NB4 (cell line): ENCODE measurements at places on chromosomes 12 and 14.

- no peak for DNase-seq
Measured at GRCh38 chr14:30227876-30228275, 300.2 kb upstream of the PRKD1 start.

DNA sequence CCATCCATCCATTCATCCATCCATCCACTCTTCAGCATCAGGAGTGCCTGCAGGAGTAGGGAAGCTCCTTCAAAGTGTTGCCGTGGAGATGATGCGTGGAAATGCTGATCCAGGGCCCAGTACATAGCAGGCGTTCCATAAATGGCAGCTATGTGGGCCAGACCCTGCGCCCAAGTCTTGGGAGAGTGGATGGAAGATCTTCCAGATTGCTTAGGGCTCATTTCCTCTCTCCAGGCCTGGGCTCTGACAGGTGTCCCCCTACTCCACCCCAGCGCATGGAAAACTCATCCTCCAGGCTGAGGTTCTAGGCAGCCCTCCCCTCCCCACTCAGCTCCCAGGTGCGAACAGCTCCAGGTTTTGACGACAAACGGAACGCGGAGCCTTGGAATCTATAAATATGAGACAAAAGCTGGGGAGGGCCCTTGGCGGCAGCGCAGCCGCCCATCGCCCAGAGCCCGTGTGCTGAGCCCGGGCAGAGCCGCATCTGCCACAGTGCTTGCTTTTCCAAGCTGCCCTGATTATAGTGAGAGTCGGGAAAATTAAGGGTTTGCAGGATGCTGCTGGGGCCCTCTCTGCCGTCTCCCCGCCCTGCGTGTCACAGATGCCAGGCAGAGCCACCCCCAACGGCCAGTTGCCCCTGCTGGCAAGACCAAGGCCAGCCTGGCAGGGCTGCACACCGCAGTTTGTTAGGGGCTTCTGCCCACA is 1.6 kb downstream of the BEGAIN start:
- no peak for DNase-seq

GRCh38 chr12:41310367-41310766 is 122.2 kb downstream of the PDZRN4 start:
- DNase-seq: no peak

DNA sequence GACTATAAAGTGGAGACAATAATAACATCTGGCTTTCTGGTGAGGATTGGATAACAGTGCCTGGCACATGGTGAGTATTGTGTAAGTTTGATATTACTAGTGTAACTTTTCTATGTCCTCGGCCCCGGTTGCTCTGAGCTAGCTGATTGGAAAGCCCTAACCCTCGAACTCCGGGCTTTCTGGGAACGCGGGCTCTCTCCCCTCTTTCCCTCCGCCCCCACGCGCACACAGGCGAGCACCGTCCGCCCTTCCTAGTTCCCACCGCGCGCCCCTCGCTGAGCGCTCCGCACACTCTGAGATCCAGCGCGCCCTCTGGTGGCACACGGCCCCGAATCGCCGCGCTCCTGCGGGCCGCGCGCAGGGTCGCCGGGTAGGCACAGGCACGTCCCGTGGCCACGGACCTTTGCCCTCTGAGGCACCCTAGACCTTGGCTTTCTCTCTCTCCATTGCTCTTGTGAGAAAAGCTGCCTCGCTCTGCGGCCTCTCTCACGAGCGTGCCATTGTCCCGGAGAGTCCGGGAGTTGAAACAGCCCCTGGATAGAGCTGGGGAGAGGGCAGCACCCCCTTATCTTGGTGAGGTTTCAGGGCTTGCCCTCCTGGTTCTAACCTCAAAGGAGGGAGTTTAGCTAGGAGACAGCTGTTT is 23.2 kb upstream of the ESRRB start:
- peak; percentile 67 for DNase-seq

GRCh38 chr14:79091381-79091963 is 921.3 kb downstream of the NRXN3 start:
- DNase-seq: no peak

DNA sequence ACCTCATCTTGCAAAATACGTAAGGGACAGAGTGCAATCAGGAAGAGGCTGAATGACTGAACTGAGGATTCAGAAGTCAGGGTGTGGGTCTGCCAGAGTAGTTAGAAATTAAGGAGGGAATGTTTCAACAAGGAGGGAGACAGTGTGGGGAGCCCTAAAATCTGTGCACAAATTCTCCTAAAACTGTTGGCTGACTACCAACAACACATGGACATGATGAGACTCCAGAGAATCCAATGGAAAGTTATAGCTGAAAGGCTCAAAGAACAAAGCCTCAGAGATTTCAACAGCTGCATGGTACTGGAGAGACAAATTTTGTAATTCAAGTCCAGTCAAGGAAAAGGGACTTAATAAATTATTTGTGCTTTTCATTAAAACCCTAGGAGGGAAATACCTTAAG is 36.1 kb upstream of the NEDD1 start:
- no peak for DNase-seq
